ENCODE measurements at places on chromosomes 11 and 22. TPM values are rescaled to one million over a fixed set of nuclear protein-coding genes. Genes with fewer than 3 reads are reported as not detected.

OR5P2 gene
- total RNA-seq, result not detected

OR6A2 gene
- total RNA-seq, result not detected

NPTXR gene
- 1.9 TPM for total RNA-seq

SLC22A9 gene
- not detected for total RNA-seq

EXT2 gene
- 27.0 TPM for total RNA-seq

SCN3B gene
- not detected for total RNA-seq

PIWIL4 gene
- 0.90 TPM for total RNA-seq

CYB5R2 gene
- 4.4 TPM for total RNA-seq

ADAMTS8 gene
- not detected for total RNA-seq

SLC5A4 gene
- total RNA-seq, result not detected

CARNS1 gene
- total RNA-seq, result 3.3 TPM

FAM111B gene
- total RNA-seq, result 31.0 TPM

LRRC75B gene
- 1.1 TPM for total RNA-seq

DLG2 gene
- total RNA-seq, result 1.7 TPM

TIMM10B gene
- total RNA-seq, result 40.2 TPM

CECR2 gene
- not detected for total RNA-seq

PRG3 gene
- not detected for total RNA-seq

CLNS1A gene
- total RNA-seq, result 200 TPM

C11orf52 gene
- total RNA-seq, result not detected

XKR3 gene
- not detected for total RNA-seq

AGBL2 gene
- total RNA-seq, result 5.0 TPM

RFPL2 gene
- 0.53 TPM for total RNA-seq

DSCAML1 gene
- 0.67 TPM for total RNA-seq

SLC5A1 gene
- total RNA-seq, result not detected

MPEG1 gene
- not detected for total RNA-seq

TRIM51 gene
- total RNA-seq, result not detected

MUS81 gene
- total RNA-seq, result 71.7 TPM

GPR83 gene
- total RNA-seq, result not detected

MYBPC3 gene
- not detected for total RNA-seq

WNT11 gene
- total RNA-seq, result not detected

KCNA4 gene
- not detected for total RNA-seq

CREB3L1 gene
- not detected for total RNA-seq

RFPL3 gene
- total RNA-seq, result not detected

MRGPRE gene
- total RNA-seq, result not detected

MMP12 gene
- total RNA-seq, result not detected

NFRKB gene
- total RNA-seq, result 34.8 TPM

HBG1 gene
- total RNA-seq, result not detected

BEST1 gene
- 0.48 TPM for total RNA-seq

HMOX1 gene
- total RNA-seq, result 2.7 TPM

SPDYC gene
- total RNA-seq, result not detected

MRPL48 gene
- total RNA-seq, result 43.4 TPM

ZC3H7B gene
- total RNA-seq, result 39.3 TPM

TRABD gene
- total RNA-seq, result 89.2 TPM

TANGO2 gene
- total RNA-seq, result 20.7 TPM

OR5L2 gene
- not detected for total RNA-seq

KCNK4 gene
- total RNA-seq, result not detected

TSPAN18 gene
- 8.2 TPM for total RNA-seq

PRR33 gene
- 0.07 TPM for total RNA-seq

OR51B5 gene
- not detected for total RNA-seq

FJX1 gene
- total RNA-seq, result 0.46 TPM

PSMD13 gene
- total RNA-seq, result 210 TPM

PAK1 gene
- total RNA-seq, result 33.1 TPM

All from activated CD4-positive, alpha-beta memory T cell treated with anti-CD3 and anti-CD28 coated beads for 36 hours (primary cell).